Articular chondrocyte of knee joint (primary cell): ENCODE measurements at places on chromosomes 13 and 19. TPM values are rescaled to one million over a fixed set of nuclear protein-coding genes. Genes with fewer than 3 reads are reported as not detected.

The CEACAM19 gene
- 2.2 and 3.1 TPM in 2 replicates for total RNA-seq

The ZSCAN4 gene
- not detected in 2 replicates for total RNA-seq

The CNN1 gene
- 1.0 and 1.1 TPM in 2 replicates for total RNA-seq

The ZNF274 gene
- 9.5 and 14.5 TPM in 2 replicates for total RNA-seq
